Activated T-cell treated with anti-CD3 and anti-CD28 coated beads for 24 hours (primary cell): ENCODE measurements at places on chromosomes 5 and 9.

- peak; percentile 68 for DNase-seq
These were observed 68.3 kb downstream of the KCNIP1 start for GRCh38 chr5:170571875-170572852.

- no peak for DNase-seq
These were observed 191.7 kb upstream of the NR3C1 start for GRCh38 chr5:143594902-143595818.

GRCh38 chr9:116842658-116843057 lies 155.6 kb downstream of the TRIM32 start:
- DNase-seq, result no peak

- DNase-seq, result no peak
These were observed 74.1 kb downstream of the STX17 start for GRCh38 chr9:99980598-99980997.

DNA sequence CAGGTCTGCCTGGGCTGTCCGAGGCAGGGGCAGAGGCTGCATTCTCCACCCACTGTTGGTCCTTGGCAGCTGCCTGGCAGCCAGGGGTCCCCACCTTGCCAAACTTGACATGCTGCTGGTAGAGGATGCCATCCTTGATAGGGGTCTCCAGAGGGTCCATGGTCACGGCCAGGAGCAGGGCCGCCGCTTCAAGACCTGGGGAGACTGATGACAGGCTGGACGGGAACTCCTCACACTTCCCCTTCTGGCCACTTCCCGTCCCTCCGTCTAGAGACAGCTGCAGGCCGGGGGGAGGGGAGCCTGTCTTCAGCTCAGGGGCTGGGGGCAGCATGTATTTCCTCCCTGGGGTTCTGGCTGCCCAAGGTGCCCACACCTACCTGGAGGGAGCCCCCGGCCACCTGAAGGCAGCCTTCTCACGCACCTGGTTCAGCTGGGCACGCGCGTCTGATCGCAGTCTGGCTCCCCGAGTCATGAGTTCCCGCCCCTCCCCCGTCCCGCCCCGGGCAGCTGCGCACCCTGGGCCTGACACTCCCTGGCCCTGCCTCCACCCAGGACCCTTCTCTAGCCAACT lies at the start of gene DOK3:
DOK3 (minus strand) TSS at position 446 of the 571 bp plus-strand sequence; CDS start at position 160, 286 bp downstream.
- no peak for DNase-seq

GRCh38 chr9:69400470-69400869 lies 75.5 kb downstream of the ENTREP1 start:
- no peak for DNase-seq

- DNase-seq, result no peak
These were observed 24.9 kb downstream of the ARHGEF37 start for GRCh38 chr5:149605998-149606724.

DNA sequence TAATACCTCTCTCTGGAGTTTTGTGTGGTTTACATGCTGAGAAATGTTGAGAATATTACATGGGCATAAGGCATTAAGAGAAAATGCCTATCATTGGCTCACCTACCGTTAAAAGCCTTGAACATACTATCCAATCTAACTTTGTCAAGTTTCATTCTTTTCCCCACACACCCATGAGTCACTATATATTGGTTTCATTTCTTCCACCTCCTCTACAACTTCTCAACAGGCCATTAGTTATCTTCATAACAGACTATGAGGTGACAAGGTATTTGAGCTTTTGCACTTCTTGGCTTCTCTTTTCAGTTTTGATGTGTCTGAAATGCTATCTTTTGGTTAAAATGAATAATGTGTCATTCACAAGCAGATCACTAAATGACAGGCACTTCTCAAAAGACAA lies 288.0 kb downstream of the KCNN2 start:
- DNase-seq, result no peak

DNA sequence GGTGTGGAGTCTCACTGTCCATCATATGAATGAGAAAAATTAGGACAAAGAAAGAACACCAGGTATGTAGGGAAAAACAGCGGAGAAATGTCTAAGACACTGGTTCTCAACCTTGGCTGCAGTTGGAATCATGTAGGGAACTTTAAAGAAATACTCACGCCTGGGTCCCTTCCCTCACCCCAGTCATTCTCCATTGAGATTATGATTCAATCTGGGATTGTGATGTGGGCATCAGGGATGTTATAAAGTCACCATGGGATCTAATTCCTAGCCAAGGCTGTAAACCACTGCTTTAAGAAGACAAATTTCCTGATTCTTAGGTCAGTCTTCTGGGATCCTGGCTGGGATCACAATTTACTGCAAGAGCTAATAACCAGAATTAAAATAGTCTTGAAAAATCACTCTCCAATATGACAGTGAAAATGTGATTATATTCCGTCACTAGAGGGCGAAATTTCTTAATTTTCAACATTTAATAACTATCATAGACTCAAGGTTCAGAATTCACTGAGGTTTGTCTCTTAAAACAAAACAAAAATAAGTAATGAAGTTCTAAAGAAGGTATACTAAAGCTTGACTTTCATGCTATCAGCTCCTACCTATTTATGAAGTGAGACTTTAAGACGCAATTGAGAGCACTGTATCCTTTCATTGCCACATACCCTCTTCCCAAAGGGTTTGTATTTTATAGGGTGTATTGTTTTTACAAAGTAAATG lies 60.5 kb downstream of the GLDC start:
- no peak for DNase-seq

DNA sequence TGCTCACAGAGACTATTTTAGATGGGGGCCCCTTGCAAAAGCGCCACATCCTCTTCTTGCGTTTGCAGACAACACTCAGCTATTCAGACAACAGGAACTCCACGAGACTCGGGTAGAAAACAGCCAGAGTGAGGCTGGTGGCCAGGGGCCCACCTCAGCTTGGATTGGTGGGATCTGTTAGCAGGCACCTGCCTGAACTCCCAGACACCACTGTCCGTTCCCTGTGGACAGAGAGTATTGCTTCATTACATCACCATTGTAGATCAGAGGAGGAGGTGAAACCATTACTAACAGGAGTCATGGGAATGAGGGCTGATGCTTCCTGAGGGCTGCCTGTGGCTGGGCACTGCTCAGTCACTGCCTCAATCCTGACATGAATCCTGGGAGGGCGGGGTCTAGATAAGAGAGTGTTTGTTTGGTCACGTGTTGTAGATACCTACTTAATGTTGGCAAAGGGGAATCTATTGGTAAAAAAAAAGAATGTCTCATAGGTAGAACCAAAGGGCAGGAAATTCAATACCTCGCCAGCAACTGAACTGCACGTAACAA lies 4.4 kb upstream of the RAPGEF1 start:
- no peak for DNase-seq

- DNase-seq, result no peak
These were observed 9.3 kb downstream of the NINJ1 start for GRCh38 chr9:93124793-93125192.

GRCh38 chr5:143957455-143957854 lies 145.5 kb downstream of the HMHB1 start:
- DNase-seq, result no peak

- DNase-seq, result no peak
These were observed 35.6 kb downstream of the NFIB start for GRCh38 chr9:14278291-14278721.

DNA sequence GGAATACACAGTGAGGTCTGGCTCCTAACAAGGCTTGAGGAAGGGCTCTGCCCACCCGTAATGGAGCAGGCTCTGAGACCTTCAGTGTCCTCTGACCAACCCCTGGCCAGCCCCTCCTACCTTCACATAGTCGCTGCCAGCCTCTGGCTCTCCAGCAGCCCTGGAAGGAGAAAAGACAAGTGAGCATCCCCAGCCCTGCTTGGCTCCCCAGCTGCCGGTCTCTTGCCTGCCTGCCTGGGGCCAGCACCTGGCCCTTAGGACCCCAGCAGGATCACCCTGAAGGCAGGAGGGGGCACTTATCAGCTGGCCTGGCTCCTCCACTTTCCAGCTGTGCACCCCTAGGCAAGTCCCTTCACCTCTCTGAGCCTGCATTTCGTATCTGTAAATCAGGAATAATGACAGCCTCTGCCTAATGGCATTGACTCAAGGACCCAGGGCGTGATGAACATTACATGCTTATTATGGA lies 16.9 kb downstream of the SH2D3C start:
- no peak for DNase-seq
